ENCODE measurements at places on chromosomes 7 and 10.

- DNase-seq: peak; percentile 72
Measured at GRCh38 chr7:27745064-27745583, 5.2 kb downstream of the TAX1BP1 start.

DNA sequence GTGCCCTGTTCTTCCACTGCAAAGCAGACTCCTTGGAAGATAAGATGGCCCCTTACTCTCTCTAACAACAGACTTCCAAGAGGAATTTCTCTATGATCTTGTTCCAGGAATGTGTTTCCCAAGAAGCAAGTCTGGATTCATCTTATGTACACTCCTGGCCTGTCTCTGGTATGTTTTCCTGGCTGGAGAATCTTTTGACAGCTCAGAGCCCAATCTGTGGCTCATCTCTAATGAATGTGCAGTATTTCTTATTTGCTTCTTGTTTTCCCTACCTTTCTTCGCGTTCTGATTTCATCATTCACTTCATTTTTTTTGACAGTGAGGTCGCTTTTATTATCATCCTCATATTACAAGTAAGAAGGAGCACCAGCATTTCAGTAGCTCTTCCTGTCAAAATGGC is 53.0 kb upstream of the PITRM1 start:
- DNase-seq: no peak

DNA sequence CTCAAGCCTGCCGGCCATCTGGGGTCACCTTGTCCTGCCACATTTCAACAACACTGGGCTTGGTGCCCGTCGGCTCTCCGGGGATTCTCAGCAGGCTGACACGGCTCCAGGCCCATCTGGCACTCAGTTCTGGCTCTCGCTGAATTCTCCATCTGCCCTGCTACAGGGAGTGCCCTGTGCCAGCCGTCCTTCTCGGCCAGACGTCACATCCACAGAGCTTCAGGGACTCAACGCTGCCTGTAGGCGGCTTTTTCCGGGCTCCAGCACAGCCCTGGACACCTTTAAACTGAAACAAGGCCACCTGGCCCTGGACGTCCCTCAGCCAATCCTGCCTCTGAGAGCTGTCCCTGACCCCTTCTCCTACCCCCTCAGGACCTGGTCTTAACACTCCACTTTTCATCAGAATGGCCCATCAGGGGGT is 43.0 kb downstream of the TMEM130 start:
- no peak for DNase-seq

DNA sequence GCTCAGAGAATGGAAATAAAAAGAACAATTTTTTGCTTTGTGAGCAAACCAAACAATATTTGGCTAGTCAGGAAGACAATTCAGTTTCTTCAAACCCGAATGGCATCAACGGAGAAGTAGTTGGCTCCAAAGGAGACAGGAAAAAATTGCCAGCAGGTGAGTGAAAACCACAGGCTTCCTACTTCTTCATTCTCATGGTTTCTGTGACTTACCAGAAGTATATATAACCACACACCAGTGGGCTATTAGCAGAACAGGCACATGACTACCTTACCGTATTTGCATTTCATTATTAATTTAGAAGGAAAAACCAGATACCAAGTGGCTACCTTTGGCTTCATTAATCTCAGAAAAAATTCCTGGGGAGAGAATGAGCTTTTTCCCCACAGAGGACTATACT is 8.8 kb downstream of the TDRD1 start:
- no peak for DNase-seq

DNA sequence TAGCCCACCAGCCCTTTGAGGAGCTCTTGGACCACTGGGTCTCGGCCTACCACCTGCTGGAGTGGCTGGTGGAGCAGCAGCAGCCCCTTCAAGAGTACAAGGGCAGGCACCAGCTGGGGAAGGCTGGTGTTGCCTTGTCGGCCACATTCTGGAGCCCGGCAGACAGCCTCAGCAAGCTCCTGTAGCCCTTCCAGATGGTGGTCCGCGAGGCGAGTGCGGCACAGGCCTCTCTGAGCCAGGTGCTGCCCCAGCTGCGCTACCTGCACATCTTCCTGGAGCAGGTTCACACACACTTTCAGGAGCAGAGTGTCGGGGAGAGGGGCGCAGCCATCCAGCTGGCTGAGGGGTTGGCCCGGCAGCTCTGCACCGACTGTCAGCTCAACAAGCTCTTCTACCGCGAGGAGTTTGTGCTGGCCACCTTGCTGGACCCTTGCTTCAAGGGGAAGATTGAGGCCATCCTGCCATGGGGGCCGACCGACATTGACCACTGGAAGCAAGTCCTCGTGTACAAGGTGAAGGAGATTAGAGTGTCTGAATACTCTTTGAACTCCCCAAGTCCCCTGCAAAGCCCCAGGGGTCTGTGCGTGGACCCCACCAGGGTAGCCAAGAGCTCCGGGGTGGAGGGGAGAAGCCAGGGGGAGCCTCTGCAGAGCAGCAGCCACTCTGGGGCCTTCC is 7.0 kb upstream of the ACTR3C start:
- DNase-seq: no peak

DNA sequence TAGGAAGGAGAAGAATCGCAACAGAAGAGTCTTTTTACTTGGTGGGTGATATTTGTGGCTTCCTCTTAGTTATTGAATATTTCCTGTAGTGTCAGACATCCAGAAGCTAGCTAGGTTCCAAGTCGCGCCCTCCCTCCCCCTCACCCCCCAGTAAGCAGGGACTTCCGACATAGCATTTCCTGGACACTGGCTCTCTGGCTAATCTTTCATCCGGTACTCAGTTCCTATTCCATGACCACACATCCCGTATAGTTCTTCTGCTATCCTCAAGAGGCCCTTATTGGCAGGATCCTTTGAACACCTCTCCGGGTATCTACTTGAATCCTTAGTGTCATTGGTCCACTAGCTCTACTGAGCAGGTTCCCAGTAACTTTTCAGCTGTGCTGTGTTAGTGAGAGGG is 167.8 kb downstream of the HDAC9 start:
- peak; percentile 11 for DNase-seq

GRCh38 chr10:132587175-132587574 is 49.6 kb downstream of the INPP5A start:
- DNase-seq: no peak

- DNase-seq: no peak
Measured at GRCh38 chr7:27145914-27146412, 1.6 kb downstream of the HOXA6 start.

- peak; percentile 91 for DNase-seq
Measured at GRCh38 chr7:76302347-76303201, at the start of gene HSPB1. Gene HSPB1 (plus strand): TSS chr7:76302673. CDS start chr7:76302713, 40 bp downstream.

- peak; percentile 83 for DNase-seq
Measured at GRCh38 chr7:41777894-41778596, 75.2 kb upstream of the INHBA start.

Data from hematopoietic multipotent progenitor cell treated with erythropoietin and hydrocortisone succinate and interleukin-3 and kit ligand, for 4 days (in vitro differentiated cells).